ENCODE measurements at places on chromosomes 12 and 14. TPM values are rescaled to one million over a fixed set of nuclear protein-coding genes. Genes with fewer than 3 reads are reported as not detected.

Gene BCL2L14
- total RNA-seq, result not detected

Gene DENND5B
- 18.2 TPM for total RNA-seq

GRCh38 chr14:29865299-29865698, 62.3 kb downstream of the PRKD1 start:
- no peak for DNase-seq

DNA sequence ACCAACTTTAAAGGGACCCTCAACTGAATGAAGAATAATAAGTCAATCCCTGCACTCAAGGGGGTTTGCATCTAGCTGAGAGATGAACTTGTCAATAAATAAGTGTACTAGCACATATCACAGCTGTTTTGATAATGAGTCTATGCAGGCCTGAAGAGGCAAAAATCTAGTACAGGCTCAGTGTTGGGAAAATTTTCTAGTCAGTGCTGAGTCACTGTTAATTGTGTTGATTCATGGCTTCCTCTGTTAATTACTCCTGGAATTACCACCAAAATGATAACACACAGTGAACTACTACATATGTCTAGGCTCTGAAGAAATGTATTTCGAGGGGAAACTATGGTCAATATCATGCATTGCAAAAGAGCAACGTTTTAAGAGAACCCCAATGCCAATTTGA, 18.9 kb downstream of the SNRPF start:
- no peak for DNase-seq

- DNase-seq, result no peak
Measured at GRCh38 chr12:112564160-112564784, 145.5 kb downstream of the PTPN11 start.

DNA sequence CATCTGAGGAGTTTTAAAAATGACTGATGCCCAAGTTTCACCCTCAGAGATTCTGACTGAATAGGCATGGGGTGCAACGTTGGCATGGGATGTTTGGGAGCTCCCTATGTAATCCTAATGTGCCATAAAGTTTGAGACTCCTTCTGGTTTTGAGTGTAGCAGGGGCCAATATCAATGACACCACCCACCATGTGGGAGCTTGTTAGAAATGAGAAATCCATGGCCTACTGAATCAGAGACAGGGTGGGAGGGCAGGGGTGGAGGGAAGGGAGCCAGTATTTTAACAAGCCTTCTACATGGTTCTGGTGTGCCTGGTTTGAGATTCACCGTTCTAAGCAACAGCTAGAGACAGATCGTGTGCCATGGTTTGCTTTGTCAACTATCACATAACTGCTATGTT, 46.1 kb downstream of the VCPKMT start:
- DNase-seq, result no peak

GRCh38 chr14:33401311-33401710, 462.6 kb downstream of the NPAS3 start:
- no peak for DNase-seq

- no peak for DNase-seq
Measured at GRCh38 chr14:100332797-100333196, 9.7 kb downstream of the SLC25A47 start.

DNA sequence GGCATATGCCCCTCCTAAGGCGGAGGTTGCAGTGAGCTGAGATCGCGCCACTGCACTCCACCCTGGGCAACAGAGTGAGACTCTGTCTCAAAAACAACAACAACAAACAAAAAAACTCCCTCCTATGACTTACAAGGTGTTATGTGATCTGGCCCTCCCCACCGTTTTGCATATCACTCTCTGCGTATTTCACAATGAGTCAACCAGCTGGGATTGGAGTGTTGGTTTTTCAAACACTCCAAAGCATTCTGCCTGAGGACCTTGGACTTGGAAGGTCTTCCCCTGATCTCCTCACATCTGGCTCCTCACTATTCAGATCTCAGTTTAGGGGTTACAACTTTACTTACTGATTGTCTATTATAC, 14.0 kb downstream of the MANSC1 start:
- DNase-seq, result no peak

Measured in sciatic nerve (tissue), 2 donors.